ENCODE measurements at places on chromosomes 4 and X. TPM values are rescaled to one million over a fixed set of nuclear protein-coding genes. Genes with fewer than 3 reads are reported as not detected.

The REPS2 gene
- total RNA-seq: 0.72 TPM

The PORCN gene
- 15.6 TPM for total RNA-seq

The TMEM128 gene
- total RNA-seq: 20.4 TPM

The NPFFR2 gene
- not detected for total RNA-seq

The TEC gene
- 0.20 TPM for total RNA-seq

The FAM47A gene
- not detected for total RNA-seq

The GAGE1 gene
- total RNA-seq: not detected

The ZNF827 gene
- total RNA-seq: 7.6 TPM

The HTR2C gene
- total RNA-seq: not detected

The CT45A3 gene
- not detected for total RNA-seq

The RFC1 gene
- 47.9 TPM for total RNA-seq

The NKRF gene
- total RNA-seq: 6.3 TPM

The DMP1 gene
- total RNA-seq: not detected

The LNX1 gene
- total RNA-seq: 9.1 TPM

The RNF212 gene
- total RNA-seq: 15.3 TPM

The CLNK gene
- total RNA-seq: not detected

The PRICKLE3 gene
- 15.0 TPM for total RNA-seq

The SLC6A14 gene
- not detected for total RNA-seq

The POU4F2 gene
- total RNA-seq: not detected

The MSN gene
- total RNA-seq: 346 TPM

The RRH gene
- total RNA-seq: not detected

The CWH43 gene
- not detected for total RNA-seq

The NEK1 gene
- 15.4 TPM for total RNA-seq

The ADGRG2 gene
- 0.07 TPM for total RNA-seq

The SYTL4 gene
- total RNA-seq: 4.1 TPM

The GPM6B gene
- total RNA-seq: 16.8 TPM

The PPEF1 gene
- 0.26 TPM for total RNA-seq

The RHOXF1 gene
- not detected for total RNA-seq

The VCX3B gene
- total RNA-seq: not detected

The GAGE12E gene
- total RNA-seq: not detected

The TMEM31 gene
- not detected for total RNA-seq

The WNK3 gene
- total RNA-seq: 0.86 TPM

The IL15 gene
- 7.6 TPM for total RNA-seq

The CCKAR gene
- total RNA-seq: not detected

The UGT8 gene
- total RNA-seq: 0.10 TPM

The SLC34A2 gene
- 0.03 TPM for total RNA-seq

The CD38 gene
- 0.07 TPM for total RNA-seq

The DMD gene
- total RNA-seq: 33.7 TPM

The ERCC6L gene
- 1.6 TPM for total RNA-seq

The LRIT3 gene
- 0.03 TPM for total RNA-seq

The DBET gene
- total RNA-seq: not detected

The CDX4 gene
- not detected for total RNA-seq

The SPANXN4 gene
- total RNA-seq: not detected

The FGF13 gene
- 0.13 TPM for total RNA-seq

The XAGE1A gene
- not detected for total RNA-seq

The GNRHR gene
- not detected for total RNA-seq

The MAOB gene
- 4.2 TPM for total RNA-seq

The SHROOM3 gene
- total RNA-seq: 12.6 TPM

The IQCM gene
- not detected for total RNA-seq

The SLC4A4 gene
- total RNA-seq: 7.5 TPM

The FGFBP2 gene
- not detected for total RNA-seq

Measured in smooth muscle cell of the pulmonary artery (primary cell).